ENCODE measurements at places on chromosomes 4 and X. TPM values are rescaled to one million over a fixed set of nuclear protein-coding genes. Genes with fewer than 3 reads are reported as not detected.

TEX13B gene
- total RNA-seq, result not detected

DRD5 gene
- total RNA-seq, result not detected

PGRMC1 gene
- total RNA-seq, result 117 TPM

DNA sequence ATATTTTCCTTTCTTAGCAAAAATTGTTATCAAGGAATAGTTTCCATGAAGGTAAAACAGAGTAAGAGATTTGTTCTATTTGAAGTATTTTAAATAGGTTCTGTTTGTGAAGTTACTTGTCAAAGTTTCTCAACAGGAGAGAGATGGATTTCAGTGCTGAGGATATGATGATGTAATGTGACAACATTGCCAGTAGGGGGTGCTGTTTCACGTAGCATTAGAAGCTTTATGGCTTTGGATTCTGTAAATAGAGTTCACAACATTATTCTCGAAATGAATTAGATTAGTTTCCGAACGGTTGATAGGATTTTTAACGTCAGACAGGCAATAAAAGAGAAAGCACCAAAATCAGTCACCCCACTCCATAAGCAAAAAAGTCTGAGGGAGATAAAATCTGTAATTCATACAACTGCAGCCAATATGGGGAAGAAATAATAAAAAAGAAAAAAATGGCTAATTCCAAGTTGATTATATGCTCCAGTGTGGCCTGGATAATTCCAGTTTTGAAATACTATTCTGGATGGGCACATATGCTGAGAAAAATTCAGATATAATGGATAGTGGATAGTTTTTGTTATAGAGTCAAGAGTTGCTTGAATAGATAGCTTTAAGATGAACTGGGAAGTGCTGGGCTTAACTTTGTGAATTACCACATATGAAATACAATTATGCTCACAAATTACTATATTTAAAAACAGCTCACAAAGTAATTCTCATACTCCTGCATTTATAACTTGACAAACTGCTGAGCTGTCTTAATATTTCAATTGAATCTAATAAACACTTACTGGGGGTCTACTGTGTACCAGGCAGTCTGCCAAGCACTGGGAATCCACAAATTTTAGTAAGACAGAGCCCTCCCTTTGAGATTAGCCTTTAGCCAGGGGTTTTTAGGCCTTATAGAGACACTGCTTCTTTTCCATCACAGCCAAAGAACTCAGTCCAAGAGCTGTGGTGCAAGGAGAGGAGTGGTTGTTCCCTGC, 109.1 kb downstream of the GPAT3 start:
- no peak for DNase-seq

DNA sequence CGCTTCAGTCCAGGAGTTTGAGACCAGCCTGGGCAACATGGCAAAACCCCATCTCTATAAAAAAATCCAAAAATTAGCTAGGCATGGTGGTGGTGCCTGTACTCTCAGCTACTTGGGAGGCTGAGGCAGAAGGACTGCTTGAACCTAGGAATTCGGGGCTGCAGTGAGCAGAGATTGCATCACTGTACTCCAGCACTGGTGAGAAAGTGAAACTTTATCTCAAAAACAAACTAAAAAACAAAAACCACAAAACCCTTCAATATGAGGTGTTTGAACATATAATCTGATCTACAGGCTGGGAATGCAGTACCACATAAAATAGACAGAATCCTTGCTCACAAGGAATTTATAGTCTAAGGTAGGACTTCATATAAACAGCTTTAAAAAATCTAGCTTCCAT, 103.9 kb downstream of the PDS5A start:
- DNase-seq, result no peak

GRCh38 chr4:156584100-156584499, 387.5 kb downstream of the PDGFC start:
- DNase-seq, result no peak
